Stimulated activated CD8-positive, alpha-beta memory T cell treated with anti-CD3 and anti-CD28 coated beads, Interleukin-2, amount 100 ng/mL, for 48 hours (primary cell): ENCODE measurements at places on chromosomes 6 and 20.

DNA sequence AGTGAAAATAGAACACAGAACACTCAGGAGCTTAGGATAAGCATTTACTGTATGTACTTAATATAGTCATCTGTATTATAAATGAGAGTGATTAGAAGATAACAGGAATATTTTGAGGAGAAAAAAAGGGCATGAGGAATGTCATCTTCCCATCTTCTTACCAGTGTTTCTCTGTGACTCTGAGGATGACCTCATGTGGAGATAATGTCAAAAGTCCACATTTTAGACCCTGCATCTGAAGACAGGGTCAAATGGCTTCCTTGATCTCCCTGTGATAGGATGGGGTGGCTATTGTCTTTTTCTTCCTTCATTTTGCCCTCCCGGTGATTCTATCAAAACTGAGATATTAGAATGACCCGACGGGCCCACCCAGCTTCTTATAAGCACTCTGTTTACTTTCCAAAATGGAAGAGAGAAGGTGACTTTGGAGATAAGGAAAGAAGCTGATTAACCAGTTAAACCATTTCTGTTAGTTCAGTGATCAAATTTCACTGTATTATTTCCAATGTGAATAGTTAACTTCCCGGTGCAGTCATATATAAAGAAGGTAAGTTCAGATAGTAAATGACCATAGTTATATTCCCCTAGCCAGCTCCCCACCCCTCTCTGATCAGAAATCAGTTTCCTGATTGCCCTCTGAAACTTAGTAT is 115.7 kb upstream of the SALL4 start:
- no peak for DNase-seq

DNA sequence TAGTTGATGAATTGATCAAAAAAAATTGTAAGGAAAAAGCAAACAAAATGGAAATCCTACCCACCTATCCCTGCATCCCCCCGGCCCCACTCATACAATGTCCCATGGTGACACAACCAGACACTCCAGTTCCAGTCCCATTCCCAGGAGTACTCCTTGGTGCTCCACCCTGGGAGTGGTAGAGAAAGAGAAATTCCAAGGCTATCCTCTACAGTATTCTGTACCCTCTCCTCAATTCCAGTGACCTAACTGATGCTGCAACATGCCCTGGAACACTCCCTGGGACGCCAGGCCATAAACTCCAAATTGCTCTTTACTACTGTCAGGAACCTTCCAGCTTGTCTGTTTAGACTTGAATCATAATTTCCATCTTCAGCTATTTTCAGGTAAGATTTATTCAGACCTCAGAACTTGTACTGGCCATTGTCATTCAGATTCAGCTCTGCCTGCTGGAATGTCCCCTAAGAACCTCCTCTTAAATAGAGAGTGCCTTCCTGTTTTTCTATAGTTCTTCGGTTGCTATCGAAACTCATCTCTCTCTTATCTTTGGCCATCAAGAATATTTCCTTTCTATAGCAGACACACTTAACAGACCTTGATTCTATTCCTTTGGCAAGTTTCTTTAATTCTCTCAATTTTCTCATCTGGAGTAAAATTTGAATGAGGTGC is 8.7 kb downstream of the GPX6 start:
- DNase-seq, result no peak

DNA sequence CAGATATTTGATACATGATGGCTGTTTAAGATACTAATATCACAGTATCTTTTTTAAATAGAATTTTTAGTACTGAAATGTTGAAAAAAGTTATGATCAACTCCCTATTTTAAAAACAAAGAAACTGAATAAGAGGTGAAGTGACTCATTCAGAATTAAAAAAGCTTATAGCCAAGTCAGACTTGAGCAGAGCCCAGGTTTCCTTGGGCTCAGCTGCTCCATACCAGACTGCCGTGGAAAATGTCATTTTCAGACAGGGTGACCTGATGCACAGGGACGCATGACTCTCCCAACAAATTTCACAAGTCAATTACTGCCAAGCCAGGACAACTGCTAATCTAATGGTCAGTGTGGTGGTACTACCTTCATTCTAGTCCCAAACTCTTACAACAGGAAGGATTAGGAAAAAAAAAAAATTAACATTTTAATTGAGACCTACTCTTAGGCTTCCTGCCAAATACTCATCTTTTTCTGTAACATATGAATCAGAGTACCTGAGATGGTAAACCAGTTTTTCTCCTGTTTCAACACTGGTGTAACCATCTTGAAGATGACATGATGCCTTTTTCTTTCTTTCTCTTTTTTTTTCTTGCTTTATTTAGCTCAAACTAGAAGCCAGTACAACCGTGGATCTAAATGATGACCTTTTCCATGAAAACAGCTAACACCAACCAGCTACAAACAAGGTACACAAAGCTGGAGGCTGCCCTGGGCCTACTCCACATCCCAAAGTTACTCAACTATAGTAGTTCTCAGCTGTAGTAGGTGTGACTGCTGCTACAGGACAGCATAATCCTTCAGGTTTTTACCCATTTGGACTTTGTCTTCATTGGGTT is 30.5 kb downstream of the SLC22A23 start:
- DNase-seq, result no peak

DNA sequence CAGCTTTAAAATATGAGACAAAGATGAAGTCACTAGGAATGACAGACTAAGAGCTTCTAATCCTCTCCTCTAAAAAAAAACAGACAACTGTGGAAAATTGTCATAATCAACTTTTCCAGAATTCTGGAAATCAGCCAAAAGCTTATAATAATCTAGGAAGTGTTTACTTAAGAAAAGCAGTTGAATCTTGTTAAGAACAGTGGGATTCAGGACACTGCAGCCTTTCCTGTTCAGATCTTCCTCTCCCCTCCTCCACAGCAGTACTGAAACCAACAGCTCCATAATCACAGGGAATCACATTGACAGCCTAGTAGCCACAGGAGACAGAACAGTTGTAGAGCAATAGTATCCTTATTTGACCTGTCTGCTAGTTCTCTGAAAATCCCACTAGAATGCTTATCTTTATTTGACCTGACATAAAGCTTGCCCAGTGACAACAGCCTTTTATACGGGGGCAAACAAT is 41.6 kb downstream of the IBTK start:
- no peak for DNase-seq

GRCh38 chr20:4883546-4883945 is 117.8 kb downstream of the SLC23A2 start:
- no peak for DNase-seq

- no peak for DNase-seq
Measured at GRCh38 chr6:27143474-27144026, 104.0 kb upstream of the PRSS16 start.

- DNase-seq, result no peak
Measured at GRCh38 chr6:159943968-159944598, 24.8 kb upstream of the IGF2R start.

GRCh38 chr6:13094781-13095425 is 233.4 kb downstream of the TBC1D7 start:
- DNase-seq, result no peak

- DNase-seq, result no peak
Measured at GRCh38 chr20:16123623-16124022, 449.6 kb downstream of the KIF16B start.

DNA sequence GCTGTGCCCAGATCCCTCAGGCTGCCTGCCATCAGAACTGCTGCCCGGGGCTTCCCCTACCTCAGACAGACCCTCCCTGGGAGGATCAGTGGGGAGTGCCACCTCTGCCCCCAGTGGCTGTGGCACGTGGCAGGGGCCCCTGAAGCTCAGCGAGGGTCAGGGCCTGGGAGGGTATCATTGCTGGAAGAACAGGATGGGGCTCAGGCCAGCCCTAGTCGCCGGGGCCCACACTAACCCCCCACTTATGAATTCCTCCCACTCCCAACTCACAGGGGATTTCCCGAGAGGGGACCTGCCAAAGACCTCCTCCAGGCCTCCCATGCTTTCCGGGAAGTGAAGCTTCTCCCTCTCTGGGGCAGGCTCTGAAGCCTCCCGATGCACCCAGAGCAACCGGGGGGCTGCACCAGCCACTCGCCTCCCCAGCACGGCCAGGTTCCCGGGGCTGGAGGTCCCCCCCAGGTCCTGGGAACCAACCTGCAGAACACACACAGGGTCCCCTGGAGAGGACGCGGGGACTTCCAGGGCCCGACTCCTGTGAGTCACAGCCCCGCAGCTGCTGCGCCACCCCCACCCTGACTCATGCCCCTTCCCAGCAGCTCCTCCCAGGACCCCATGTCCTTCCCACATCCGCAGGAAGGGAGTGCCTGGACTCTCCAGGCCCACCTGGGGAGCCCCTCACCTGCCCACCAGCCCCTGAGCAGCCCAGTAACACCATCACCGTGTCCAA is 2.5 kb downstream of the TNFRSF6B start:
- DNase-seq, result peak; percentile 57
